Activated T-helper 9 cell treated with anti-CD3 and anti-CD28 coated beads, Interleukin-2, amount 50 U/mL, for 16 hours (primary cell): ENCODE measurements at places on chromosomes 7 and 10.
A peak's percentile ranks its signal among the peaks of the same experiment; 100 is the strongest.

DNA sequence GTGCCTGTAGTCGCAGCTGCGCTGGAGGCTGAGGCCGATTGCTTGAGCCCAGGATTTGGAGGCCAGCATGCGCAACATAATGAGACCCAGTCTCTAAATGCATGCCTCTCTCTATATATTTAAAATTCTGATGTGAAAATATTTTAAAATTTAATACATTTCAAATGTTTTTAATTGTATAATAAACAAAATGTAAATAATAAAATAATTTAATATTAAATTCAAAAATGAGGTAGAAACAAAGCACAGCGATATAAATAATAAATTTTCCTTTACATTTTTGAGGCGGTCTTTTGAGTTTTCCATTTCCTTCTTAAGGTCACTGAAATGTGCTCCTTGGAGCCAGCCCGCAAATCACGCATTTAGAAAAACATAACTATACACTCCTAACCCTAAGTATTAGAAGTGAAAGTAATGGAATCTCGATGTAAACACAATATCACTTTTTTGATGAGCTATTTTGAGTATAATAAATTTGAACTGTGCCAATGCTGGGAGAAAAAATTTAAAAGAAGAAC is 523 bp upstream of the CDK1 start:
- DNase-seq = no peak

- no peak for DNase-seq
These were observed 5.5 kb upstream of the VGF start for GRCh38 chr7:101170617-101171441.

- no peak for DNase-seq
These were observed 22.8 kb downstream of the ARL5B start for GRCh38 chr10:18681971-18682411.

DNA sequence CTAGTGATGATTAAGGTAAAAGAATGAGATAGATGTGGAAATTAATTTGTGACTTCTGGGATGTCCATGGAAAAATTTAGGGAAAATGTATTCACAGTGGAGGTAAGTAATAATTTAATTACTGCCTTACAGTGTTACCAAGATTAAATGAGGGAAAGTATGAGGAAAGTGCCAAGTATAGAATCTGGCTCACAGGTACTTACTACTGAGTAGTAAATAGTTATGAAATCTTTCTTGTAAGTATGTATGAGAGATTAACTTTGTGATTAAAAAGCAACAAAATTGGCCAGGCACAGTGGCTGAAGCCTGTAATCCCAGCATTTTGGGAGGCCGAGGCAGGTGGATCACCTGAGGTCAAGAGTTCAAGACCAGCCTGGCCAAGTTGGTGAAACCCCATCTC is 42.1 kb downstream of the RSBN1L start:
- no peak for DNase-seq

- DNase-seq = no peak
These were observed 128.4 kb upstream of the PPP2R2D start for GRCh38 chr10:131772441-131772840.

- DNase-seq = no peak
These were observed 828.6 kb upstream of the GHITM start for GRCh38 chr10:83310688-83311087.

- no peak for DNase-seq
These were observed 148.4 kb upstream of the RNF32 start for GRCh38 chr7:156492170-156492569.

DNA sequence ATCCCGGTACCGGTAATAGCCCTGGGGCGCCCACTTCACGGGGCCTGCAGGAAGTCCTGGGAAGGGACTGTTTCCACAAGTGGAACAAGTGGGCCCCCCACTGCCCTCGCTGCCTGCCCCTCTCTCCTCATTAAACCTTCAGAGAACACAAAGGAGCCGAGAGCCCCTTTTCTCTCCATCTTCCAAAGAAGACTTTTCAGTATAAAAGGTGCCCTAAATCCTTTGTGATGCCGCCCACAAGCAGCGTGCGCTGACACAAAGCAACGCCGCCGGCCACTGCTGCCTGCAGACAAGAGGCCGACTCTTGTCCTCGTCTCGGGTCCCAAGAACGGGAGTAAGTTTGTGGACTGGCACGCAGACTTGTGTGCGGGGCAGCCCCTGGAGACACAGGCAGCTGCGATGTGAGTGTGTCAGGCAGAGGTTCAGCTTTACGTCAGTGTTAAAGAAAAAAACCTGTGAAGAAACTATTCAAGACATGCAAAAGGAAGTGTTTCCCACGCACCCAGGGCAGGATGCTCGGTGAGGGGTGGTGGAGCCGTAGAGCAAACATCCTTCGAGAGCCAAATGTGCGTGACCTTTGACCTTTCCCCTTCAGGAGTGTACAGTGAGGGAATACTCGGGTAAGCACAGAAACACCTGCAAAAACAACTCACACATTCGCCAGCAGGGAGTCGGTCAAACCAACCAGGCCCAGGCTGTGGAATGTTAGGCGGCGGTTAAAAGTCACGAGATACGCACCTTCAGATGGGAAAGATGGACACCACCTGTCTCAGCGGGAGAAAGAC is 118.2 kb downstream of the VIPR2 start:
- no peak for DNase-seq

DNA sequence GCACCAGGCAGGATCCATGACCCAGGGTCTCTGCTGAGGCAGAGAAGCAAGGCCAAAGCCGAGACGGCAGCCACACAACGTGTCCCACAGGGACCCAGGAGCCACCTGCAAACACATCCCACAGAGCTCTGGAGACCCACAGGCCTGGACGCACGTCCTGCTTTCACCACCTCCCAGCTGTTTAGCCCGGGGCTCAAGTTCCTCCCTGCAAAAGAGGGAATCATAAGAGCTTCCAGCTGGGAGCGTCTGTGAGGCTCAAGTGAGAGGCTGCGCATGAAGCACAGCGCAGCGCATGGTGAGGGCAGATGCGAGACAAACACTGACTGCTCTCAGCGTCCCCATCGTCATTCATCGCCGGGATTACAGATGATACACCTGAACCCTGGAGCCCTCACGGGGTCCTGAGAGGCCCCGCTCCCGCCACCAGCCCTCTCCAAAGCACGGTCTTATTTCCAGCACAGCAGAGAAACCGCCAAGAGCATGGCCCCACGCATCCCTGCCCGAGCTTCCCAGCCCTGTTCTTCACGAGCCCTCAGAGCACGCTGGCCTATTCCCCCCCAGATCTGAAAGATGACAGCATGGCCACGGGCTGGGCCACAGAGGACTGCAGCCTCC is 88.7 kb downstream of the MAD1L1 start:
- no peak for DNase-seq

DNA sequence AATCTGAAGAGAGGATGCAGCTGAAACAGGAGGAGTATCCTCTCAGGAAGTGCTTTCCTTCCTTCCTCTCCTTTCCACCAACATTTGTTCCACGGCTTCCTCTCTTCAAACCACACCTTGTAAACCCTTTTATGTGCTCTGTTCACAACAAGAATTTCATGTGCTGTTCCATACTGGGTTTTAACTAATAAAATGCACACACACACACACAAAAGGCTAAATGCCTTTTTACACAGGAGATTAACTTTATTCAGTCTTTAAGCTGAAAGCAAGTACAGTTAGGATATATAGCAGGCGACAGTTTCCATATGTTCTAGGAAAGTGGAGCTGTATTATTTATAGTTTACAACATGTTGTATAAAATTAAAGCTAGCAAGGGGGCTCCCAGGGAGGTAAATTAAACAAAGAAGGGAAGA is 106.7 kb downstream of the REEP3 start:
- DNase-seq = no peak

DNA sequence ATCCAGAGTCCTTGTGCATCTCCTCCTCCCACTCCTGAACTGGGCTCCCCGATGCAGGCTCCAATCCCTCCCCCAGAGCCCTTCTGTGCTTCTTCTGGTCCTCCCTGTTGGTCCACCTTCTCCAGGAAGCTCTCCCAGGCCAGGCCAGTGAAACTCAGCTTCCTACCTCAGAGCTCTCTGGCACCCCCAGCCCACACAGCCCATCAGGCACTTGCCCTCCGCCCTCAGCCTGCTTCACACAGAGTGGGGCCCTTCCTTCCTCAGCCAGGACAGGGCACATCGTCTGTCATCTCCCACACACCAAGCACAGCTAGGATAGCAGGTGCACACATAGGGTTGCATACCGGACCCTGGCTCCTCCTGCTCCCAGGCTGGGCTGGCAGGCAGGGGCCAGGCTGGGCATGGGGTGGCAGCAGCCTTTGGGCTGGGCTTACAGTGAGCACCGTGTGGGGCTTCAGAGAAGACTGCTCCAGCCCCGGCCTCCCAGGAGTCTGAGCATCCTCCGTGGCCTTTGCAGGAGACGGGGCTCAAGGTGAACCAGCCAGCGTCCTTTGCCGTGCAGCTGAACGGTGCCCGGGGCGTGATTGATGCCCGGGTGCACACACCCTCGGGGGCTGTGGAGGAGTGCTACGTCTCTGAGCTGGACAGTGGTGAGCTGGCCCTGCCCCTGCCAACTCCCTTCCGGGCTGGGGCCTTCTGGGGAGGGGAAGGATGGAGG is 6.5 kb upstream of the ATP6V1F start:
- no peak for DNase-seq

GRCh38 chr7:91940171-91940570 is 491 bp upstream of the AKAP9 start:
- DNase-seq = no peak

DNA sequence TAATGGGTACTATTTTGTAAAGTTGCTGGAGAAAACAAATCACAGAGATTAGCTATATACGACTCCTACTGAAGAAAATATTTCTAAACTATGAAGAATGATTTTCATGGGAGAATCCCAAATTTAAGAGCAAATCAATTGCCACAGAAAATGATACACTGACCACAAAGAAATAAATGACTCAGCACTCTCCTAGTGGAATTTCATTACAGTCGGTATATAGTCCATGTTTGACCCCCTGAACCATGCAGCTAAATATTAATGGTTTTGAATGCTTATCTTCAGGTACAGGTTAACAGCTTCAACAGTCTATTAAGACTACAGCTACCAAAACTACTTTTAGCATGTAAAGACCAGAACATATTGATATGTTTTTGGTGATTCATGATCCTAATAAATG is 65.0 kb downstream of the IDE start:
- no peak for DNase-seq

DNA sequence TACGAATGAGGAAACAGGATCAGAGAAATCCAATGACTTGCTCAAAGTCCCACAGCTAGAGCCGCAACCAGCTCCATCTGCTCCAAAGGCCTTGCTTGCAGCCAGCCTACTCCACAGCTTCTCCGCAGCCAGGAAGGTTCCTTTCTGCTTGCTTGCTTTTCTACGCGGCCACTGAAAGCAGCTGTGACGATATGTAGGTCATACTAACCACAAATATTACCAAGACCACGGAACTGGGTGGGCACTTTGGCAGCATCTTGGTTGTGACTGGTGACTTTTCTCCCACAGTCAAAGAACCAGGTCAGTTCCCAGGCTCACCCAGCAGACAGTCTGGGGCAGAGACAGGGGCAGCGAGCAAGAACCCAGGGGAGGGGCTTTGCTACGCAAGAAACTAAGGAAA is 86.4 kb downstream of the FAM53B start:
- DNase-seq = peak; percentile 31

- DNase-seq = no peak
These were observed 423 bp downstream of the LSM5 start for GRCh38 chr7:32489788-32490126.

DNA sequence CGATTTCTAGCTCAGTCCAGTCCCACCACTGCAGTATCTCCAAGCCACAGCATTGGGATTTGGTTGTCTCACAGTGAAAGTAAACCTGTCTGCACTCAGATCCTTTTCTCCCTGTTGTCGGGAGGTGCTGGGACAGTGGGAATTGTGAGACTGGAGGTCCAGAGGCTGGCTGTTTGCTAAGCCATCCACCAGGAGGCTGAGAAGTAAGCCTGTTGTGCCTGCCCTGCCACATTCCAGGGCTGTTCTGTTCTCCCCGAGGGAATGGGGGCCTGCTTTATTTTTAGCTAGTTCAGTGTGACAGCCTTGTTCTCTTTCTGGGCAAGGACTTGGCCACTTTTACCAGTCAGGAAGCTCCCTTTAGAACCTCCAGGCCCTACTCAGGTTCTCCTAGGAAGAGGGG is 54.9 kb downstream of the HK1 start:
- DNase-seq = no peak
